LNCaP clone FGC (cell line): ENCODE measurements at places on chromosomes 6 and 20.

DNA sequence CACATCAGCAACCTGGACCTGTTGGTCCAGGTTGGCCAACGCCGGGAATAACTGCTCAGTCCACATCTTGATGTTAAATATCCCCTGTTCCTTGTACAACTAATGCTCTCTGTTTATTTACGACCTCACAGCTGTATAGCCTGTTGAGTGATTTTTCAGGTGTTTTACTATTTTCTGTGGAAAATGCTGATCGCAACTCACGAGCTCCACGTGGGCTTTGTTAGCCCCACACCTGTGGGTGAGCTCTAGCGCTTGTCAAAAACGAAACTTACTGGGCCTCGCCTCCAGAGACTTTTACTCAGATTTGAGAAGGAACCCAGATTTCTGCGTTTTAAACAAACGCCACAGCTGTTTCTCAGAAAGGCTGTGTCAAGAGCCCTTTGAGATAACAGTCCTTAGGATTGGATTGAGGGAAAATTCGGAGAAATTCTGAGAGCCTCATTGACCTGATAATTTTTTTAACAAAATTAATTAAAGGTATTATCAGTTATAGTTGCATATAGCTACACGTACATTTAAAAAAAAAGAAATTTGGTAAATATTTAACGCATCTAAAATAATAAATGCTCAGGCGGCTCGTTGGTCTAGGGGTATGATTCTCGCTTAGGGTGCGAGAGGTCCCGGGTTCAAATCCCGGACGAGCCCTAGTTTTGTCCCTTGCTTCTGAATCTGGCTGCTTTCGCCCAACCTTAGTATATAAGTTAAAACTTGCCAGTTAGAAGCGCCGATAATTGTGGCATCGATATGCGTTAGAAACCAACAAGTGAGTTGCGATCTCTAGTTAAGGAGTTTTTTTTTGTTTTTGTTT, 16.7 kb downstream of the HMGN4 start:
- no peak for DNase-seq

DNA sequence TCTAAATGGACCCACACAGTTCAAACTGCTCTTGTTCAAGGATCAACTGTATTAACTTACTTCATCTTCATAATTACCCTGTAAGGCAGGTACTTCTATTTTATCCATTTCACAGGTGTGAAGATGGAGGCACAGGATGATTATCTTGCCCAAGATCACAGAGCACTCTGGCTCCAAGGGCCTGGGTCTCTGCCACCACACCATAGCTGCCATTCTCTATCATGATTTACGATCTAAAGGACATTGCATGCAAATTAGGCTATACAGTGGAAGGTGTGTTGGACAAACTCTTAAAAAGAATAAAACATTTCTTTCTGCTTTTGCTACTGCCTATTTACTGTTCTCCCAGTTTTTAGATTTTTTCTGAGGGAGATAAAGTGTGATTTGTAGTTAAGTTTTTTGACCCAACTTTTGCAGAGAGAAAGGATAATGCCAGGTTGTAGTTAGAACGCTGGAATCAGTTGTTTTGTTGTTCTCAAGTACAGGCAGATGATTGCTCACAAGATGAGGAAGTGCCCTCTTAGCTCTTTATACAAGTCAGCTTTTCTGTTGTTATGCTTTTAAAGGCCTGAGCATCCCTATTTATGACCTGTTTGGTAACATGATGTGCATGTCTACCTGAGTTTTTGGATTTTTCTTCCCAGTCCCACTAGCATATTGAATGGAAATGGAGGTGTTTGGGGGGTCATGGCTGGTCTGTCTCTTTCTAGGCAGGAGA, 247.9 kb downstream of the ZFAND3 start:
- DNase-seq = no peak

- no peak for DNase-seq
Observed at GRCh38 chr6:159959165-159959975, 9.5 kb upstream of the IGF2R start.

GRCh38 chr6:10190042-10190441, 224.8 kb downstream of the TFAP2A start:
- no peak for DNase-seq

GRCh38 chr20:6418732-6419131, 295.9 kb upstream of the FERMT1 start:
- DNase-seq = no peak

GRCh38 chr6:124193132-124193531, 389.5 kb downstream of the NKAIN2 start:
- no peak for DNase-seq

GRCh38 chr20:47122560-47122959, 227.9 kb downstream of the EYA2 start:
- DNase-seq = no peak

GRCh38 chr6:118791499-118791898, 102.5 kb upstream of the ASF1A start:
- DNase-seq = no peak

GRCh38 chr20:3933218-3933617, 44.0 kb downstream of the PANK2 start:
- no peak for DNase-seq

GRCh38 chr6:118810420-118811027, 83.4 kb upstream of the ASF1A start:
- DNase-seq = no peak

DNA sequence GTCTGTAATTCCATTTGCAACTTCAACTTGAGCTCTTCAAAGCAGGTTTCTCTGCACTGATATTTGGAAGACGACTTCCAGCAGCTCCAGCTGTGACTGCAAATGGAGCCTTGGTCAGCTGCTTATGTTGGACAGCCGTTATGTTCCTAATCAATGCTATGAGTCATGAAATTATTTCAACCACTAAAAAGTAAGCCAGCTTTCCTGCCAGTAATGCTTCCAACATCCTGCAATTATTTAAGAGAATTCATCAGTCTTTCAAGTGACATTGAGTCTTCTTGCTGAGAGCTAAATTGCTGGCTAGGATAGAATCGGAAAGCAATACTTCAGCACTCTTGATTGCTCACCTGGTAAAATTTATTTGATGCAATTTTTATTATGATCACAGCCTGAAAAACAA, 375.7 kb downstream of the MMUT start:
- DNase-seq = no peak

DNA sequence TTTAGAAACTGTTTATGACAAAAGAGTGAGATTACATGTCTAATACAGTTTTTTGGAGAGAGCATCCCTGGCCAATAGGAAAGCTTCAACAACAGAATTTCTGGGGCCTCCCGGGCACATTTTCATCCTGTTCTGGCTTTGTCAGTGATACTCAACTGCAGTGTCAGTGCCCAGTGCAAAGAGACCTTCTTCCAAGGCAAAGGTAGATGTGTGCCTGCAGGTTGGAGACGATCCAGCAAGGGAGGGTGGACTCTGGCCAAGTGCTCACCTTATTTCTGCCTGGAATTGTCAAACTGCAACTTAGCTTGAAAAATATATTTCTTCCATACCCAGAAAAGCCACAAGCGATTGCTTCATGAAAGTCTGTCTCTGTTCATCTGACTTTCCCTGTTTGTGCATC, 211.6 kb upstream of the SNX9 start:
- no peak for DNase-seq

- no peak for DNase-seq
Observed at GRCh38 chr6:30507849-30508827, 18.8 kb downstream of the HLA-E start.

DNA sequence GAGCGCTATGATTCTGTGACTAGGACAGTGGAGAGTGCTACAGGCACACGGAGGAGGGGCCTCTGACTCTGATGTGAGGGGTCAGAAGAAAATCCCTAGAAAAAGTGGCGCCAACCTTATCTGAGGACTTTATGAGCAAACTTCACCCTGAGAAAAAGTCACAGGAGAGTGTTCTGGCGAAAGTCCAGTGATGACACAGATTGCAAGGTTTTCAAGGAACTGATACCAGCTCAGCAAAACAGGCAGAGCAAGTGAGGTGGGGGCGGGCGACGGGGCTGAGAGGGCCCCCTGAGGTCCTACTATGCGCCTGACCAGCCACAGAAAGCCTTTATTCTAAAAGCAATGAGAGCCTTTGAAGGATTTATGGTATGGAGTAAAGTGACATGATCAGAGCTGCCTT, 73.3 kb downstream of the SLC22A23 start:
- peak; percentile 86 for DNase-seq

GRCh38 chr6:13446381-13446780, 41.0 kb downstream of the GFOD1 start:
- no peak for DNase-seq

- DNase-seq = no peak
Observed at GRCh38 chr6:22694092-22694724, 124.8 kb downstream of the HDGFL1 start.

DNA sequence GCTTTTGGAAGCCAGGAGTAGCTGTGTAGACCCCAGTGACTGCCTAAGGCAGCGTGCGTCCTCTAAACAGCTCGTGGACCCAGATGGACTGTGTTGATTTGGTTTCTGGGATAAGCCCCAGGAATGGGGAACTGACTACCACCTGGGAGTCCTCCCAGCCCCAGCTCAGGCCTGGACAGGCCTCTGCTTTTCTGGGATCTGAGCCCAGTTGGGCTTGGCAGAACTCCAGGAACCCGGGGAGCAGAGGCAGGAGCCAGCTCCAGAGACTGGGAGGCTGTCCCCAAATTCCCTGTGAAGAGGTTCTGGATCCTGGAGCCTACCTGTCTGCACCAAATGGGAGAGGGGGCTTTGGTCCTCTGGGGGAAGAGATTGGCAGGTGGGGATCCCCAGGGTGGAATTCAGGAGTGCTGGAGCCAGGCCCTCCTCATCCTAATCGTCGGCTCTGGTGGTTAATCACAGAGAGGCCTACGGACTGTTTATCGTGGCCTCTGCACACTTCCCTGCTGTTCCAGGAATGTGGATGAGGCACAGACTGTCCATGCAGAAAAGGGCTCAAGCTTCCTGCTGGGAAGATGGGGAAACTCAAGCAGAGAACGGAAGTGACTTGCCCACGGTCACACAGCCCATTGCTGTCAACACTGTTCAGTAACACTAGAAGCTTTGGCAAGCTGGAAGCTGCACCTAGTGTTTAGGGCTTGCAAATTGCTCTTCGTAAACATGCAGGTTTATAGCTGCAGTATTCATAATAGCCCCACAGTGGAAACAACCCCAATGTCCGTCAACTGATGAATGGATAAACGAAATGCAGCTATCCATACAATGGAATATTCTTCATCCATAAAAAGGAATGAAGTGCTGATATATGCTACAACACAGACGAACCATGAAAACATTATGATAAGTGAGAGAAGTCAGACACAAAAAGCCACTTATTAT, 100.6 kb downstream of the KCNB1 start:
- peak; percentile 36 for DNase-seq

DNA sequence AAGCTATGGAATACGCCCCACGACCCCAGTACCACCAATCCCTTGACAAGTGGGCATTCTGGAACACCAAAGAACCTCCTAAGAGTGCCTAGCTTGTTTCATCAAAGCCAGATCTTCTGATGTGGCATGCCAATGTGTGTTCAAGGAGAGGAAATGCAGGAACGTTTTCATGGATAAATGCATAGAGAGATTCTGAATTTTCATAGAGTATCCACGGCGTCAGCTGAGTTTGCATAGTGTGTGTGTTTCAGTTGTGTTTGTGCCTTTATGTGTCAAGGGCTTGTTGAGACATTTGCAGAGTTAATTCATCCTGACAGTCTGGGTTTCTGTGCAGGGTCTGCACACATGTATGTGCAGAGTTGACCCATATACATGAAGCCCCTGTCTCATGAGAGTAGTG, 172.7 kb upstream of the LRFN2 start:
- DNase-seq = no peak
